ENCODE measurements at places on chromosomes 5 and 9.

GRCh38 chr9:2015581-2016407 is 647 bp downstream of the SMARCA2 start:
- no peak for DNase-seq

- DNase-seq = no peak
Measured at GRCh38 chr5:157597277-157597676, 21.7 kb upstream of the ADAM19 start.

DNA sequence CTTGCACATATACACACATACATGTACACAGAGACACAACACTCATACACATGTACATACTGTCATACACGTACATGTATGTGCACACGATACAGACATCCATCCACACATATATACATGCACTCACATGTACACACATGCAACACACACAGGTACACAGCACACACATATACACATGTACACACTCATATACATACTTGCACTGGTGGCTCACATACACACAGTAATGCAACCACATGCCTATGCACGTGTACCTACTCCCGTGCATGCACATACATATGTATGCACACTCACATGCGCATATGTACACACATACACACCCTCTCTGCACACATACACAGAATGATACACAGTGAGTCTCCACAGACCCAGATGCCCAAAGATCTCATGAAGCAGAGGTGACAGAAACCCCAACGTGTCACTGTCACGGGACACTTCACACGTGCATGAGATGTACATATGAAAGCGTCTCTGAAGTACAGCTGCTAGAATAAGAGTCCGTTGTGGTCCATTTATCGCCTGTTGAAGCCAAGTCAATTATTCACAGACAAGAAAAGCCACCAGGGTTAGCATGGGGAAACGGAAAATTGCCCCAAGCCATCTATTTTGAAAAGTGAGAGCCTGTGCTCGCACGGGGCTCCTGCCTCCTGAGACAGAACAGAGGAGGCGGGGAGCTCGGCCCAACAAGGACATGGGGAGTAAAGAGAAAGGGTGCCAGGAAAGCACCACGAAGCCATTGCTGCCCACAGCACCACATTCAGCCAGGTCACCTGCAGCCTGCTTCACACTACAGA is 24.9 kb downstream of the LPCAT1 start:
- no peak for DNase-seq

- DNase-seq = no peak
Measured at GRCh38 chr5:95916687-95917085, 45.0 kb downstream of the ELL2 start.

- DNase-seq = no peak
Measured at GRCh38 chr5:38638656-38639055, 82.2 kb upstream of the LIFR start.

- DNase-seq = no peak
Measured at GRCh38 chr5:100889165-100889743, 13.8 kb downstream of the ST8SIA4 start.

- DNase-seq = no peak
Measured at GRCh38 chr9:126519660-126520420, 93.9 kb upstream of the LMX1B start.

GRCh38 chr9:82091610-82092009 is 103.0 kb downstream of the SPATA31D1 start:
- no peak for DNase-seq

- DNase-seq = no peak
Measured at GRCh38 chr5:123344816-123345426, 78.3 kb downstream of the CEP120 start.

DNA sequence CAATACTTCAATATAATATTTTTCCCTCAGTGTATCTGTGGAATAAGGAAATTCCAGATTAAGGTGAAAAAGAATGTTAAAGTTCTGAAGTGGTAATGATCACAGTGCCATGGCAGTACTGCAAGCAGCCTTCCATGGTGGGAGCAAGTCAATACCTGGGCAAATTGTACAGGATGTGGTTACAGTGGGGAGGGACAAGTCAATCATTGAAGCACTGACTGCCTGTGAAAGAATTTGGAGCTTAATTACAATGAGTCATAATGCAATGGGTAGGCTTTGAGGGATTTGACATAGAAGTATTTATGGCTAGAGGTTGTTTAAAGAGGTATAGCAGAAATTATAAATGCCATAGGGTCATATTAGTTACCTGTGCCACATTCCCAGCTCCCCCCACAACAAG is 786.5 kb upstream of the ACO1 start:
- DNase-seq = no peak

DNA sequence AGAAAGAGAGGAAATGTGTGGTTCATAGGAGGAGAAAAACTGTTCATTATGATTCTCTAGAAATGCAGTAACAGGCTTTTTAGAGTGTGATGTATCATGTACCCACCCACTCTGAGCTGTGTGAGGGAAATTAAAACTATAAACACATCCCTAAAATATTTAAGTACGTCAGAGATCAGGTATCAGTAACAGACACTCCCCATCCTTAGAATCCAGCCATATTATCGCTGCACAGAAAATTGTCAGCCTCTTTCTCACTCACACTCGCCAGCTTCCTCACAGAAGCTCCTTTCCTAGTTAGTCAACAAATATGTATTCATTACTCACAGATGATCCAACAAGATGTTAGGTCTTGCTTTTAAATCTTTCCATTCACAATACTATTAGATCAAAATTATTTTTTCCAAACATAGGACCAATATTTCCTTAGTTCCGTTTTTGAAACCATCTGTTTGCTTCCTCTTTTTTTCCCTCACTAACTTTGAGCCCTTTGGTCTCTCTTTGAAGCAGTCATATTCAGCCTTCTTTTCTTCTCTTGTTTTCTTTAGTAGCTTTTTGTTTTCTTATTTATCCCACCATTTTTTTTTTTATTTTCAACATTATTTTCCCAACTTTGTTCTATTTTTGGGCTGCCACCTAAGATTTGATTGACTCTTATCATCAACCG is 13.6 kb upstream of the MAST4 start:
- no peak for DNase-seq

DNA sequence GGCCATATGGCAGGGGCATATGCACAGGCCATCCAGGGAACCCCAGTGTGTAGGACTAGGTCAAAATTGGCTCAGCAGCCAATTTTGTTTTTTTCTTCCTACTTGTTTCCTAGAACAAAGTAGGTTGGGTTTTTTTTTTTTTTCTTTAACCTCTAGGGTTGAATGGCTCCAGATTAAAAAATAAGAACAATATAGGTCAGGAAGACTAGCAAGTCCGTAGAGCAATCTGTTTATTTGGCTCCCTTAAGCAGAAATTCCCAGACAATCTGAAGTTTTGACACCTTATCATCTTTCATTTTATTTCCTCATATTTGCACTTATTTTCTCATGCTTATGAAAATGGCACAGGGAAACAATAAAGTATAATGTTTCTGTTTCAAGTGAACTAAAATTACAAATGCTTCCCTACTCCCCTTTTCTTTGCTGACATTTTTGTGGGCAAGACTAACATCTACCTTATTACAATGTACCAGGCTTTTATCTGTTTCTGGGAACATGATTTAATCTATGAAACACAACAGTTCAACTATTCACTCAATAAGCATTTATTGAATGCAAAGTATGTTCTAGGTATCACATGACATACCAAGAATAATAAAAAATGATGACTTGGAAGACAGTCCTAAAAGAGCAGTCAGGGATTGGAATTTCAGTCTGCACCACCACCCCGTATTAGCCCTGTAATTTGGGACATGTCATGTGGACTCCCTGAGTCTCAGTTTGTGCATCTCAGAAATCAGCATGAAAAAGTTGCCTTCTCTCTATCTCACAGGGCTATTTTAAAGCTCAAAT is 30.5 kb downstream of the TLR4 start:
- no peak for DNase-seq

DNA sequence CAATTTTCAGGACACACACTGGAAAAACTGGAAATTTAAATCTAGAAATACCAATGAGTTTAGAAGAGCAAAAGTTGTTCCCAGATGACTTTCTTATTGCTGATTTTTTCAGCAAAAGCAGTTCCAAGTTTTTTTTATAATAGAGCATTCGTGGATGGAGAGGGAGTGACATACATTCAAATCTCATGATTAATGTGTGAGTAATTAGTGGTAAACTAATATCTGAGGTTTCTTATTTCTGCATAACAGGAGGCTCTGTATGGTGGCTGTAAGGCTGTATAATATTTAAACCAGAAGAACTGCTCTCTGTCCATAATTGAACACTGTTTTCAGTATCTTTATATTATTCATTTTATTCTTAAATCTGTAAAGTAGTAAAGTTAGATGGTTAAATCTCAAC is 25.8 kb downstream of the LYSMD3 start:
- no peak for DNase-seq

- no peak for DNase-seq
Measured at GRCh38 chr5:14298126-14298847, 155.1 kb downstream of the TRIO start.

- no peak for DNase-seq
Measured at GRCh38 chr5:39024005-39024404, 50.2 kb downstream of the RICTOR start.

DNA sequence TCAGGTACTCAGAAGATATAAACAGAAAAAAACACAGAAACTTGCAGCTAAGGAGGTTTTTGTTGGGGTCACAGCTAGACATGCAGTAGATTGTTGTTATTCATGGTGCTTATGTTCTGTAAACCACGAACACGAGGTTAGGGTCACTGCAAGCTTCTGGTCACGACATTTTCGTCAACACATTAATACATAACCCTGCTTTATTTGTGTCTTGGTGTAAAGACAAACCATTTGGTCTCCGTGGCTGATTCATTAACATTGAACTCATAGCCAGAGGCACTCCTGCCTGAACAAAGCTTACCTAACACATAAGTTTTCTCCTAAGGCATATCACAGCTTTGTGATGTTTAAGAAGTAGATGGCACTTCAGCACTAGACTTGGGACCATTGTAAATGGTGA is 16.9 kb downstream of the TEK start:
- no peak for DNase-seq

GRCh38 chr5:81044868-81045267 is 84.7 kb downstream of the RASGRF2 start:
- DNase-seq = no peak

GRCh38 chr9:86202338-86202882 is 57.0 kb downstream of the C9orf153 start:
- peak; percentile 13 for DNase-seq

- DNase-seq = no peak
Measured at GRCh38 chr5:58043032-58043945, 416.6 kb downstream of the PLK2 start.

- DNase-seq = no peak
Measured at GRCh38 chr5:90987726-90988125, 395.4 kb downstream of the ARRDC3 start.

- no peak for DNase-seq
Measured at GRCh38 chr9:98652741-98653140, 56.0 kb downstream of the GABBR2 start.

GRCh38 chr5:170843870-170844269 is 17.9 kb upstream of the RANBP17 start:
- DNase-seq = no peak

DNA sequence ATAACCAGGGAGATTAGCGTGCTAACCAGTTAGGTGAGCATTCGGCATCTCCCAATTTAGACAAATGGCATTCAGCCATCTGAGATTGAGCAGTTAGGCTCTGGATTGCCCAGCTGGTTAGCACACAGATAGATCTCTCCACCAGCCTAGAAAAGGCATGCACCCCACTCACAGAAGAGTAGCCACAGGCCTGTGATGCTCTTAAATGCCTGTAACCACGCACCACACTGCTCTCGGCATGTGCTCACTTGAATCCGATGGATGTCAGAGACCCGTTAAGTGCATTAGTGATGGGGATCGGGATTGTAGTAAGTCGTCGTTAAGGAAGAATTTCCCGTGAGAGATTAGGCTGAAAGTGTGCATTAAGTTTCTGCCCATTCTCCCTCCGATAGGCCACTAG is 23.0 kb downstream of the MARCHF6 start:
- DNase-seq = no peak

DNA sequence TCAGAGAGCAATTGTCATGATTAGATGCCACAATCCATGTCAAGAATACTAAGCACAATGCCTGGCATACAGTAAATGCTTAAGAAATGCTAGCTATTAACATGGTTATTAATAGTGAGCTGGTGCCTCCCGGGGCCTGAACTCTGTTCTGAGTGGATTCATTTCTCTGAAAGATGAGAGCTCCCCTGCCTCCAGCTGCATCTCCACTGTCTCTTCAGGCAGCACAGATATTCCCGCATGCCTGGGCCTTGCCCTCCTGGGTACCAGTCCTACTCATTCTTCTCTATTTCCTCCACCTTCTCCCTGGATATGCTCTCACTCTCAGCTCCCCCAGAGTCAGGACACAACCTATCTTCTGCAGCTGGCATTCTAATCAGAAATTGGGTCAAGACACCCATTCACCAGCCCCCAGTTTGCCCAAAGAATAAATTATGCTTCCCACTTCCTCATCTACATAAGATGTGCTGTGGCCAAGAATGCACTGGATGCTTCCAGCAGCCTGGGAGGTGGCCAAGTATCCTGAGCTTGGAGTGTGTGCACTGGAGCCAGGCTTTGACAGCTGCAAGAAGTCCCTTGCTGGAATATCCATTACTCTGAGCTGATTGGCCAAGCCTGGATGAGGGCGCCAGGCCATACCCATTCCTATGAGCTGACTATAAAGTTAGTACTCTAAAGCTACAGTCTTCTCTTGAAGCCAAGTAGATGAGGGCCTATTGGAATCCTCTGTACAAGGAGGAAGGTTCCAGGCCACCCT is 669.0 kb downstream of the ACTL7B start:
- DNase-seq = no peak

DNA sequence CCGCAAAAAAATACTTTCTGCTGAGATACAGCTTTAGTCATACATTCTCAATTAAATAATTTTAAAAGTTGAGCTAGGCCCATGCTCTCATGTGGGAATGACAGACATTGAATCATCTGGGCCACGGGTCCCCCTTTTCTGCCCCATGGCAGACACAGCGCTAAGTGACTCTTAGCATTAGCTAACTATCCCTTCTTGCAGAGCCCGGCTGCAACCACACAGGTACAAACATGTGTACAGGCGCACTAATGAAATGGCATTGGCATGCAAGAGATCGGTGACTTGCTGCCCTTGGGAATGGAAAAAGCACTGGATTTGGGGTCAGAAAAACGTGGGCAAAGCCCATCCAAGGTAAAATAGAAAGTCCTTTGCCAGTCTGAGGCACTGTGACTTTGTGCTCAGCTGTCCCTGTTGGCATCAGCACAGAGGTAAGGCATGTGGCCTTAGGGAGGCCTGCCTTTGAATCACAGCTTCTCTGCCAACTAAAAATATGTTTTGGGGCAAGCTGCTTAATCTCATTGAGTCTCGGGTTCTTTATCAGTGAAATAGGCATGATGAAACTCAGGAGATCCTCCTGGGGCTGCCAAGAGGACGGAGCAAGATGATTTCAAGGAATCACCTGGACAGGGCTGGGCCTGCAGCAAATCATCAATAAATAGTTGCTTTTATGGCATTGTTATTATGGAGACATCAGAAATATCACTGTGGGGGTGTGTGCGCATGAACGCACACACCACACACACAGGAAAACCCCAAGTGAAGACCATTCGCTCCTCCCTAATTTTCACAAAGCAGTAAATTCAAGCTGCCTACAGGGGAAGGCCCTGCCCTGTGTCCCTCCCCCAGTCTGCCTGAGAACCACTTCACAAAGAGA is 54.2 kb downstream of the WHRN start:
- no peak for DNase-seq

GRCh38 chr9:124940894-124941678 is at the start of gene GOLGA1:
GOLGA1 (minus strand) TSS chr9:124941083; CDS start chr9:124938711, 2,372 bp downstream.
- DNase-seq = peak; percentile 68
